ENCODE measurements at places on chromosomes 6 and 20.

DNA sequence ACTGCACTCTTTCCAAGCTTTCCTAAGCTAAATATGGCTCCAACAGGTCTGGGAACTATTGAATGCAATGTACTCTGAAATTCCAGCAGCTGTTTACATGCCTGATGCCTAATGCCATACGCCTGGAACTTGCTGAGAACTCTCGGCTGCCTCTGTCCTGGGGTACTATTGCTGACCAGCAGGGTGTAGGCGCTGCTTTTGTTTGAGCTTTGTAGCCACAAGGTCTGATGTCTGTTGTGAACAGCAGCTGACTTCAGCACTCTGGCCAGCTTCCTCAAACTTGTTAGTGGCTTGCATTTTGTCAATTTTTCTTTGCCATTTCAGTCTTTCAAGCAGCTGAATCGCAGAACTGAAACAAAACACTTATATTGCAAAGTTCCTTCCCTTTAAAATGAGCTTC lies 26.7 kb downstream of the SAYSD1 start:
- DNase-seq: no peak

DNA sequence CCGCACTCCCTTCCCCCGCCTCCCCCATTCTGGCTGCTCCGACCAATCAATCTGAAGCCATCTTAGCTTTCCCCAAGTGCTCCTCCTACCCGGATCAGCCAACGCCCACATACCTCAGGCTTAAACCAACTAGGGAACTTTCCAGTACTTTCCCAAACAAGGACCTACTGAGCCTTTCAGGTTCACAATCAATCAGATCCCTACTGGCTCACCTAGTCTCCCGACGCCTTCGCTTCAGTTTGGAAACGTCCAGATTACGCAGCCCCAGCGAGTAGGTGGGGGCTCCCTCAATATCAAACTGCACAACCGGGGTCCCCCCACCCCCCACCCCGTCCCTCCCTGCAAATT lies 432 bp downstream of the HSPA1L start:
- DNase-seq: peak; percentile 98

- DNase-seq: no peak
Measured at GRCh38 chr6:19399406-19399805, 437.8 kb upstream of the ID4 start.

GRCh38 chr6:127460465-127460864 lies 1.3 kb upstream of the KIAA0408 start:
- no peak for DNase-seq

GRCh38 chr20:1479831-1480595 lies 11.2 kb downstream of the SIRPB2 start:
- DNase-seq: no peak

GRCh38 chr6:148516217-148516616 lies 173.6 kb downstream of the SASH1 start:
- DNase-seq: no peak

GRCh38 chr6:87040729-87041128 lies 54.2 kb downstream of the CGA start:
- DNase-seq: no peak

DNA sequence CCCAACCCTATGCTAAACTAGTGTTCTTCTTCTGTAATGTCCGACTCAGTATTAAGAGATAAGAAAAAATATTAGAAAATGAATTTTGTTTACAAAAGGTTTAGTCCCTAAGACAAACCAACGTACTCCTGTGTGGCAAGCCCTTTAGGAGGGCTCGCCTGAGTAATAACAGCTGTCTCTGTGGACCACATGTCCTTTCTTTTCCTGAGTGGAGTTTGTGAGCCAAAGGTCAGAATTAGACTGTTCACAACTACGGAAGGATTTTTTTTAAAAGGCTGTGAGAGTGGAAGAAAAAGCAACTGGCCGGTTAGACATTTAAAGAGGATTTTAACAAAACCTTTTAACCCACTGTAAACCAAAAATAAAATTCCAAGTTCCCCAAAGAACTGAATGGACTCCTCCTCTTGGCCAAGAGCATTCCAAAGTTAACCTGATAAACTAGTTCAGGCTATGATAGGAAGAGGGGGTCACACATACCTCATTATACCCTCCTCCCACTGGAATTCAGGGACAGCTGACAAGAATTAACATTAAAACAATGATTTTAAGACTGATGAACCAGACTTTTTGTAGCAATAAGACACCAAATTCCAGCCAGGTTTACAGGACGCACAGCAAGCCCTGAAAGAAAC lies 43.5 kb downstream of the FAM184A start:
- DNase-seq: no peak

- DNase-seq: no peak
Measured at GRCh38 chr20:11652128-11652527, 265.6 kb upstream of the BTBD3 start.

DNA sequence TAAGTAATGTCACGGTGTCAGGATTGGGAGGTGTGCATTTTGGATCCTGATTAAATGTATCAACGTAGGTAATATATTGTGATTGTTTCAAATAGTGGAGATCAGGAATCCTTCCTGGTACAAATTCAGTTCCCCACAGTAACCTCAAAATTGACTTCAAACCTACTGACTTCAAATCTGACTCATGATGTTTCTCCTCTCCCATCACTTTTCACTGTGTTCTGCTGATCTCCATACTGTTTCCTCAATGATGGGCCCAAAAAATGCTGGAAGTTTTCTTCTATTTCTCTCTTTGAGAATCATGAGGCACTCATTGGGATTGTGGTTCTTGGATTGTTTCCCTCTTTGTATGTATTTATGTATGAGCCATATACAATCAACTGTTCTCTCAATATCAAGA lies 35.9 kb downstream of the LAMA2 start:
- DNase-seq: no peak

GRCh38 chr6:24901698-24902328 lies 33.9 kb downstream of the RIPOR2 start:
- DNase-seq: no peak

- no peak for DNase-seq
Measured at GRCh38 chr6:24253360-24253759, 104.5 kb downstream of the DCDC2 start.

- no peak for DNase-seq
Measured at GRCh38 chr20:2708665-2709064, 16.1 kb downstream of the EBF4 start.

GRCh38 chr6:170192905-170193304 lies 98.0 kb downstream of the DLL1 start:
- DNase-seq: no peak

- no peak for DNase-seq
Measured at GRCh38 chr20:57364451-57364850, 13.4 kb downstream of the RAE1 start.

DNA sequence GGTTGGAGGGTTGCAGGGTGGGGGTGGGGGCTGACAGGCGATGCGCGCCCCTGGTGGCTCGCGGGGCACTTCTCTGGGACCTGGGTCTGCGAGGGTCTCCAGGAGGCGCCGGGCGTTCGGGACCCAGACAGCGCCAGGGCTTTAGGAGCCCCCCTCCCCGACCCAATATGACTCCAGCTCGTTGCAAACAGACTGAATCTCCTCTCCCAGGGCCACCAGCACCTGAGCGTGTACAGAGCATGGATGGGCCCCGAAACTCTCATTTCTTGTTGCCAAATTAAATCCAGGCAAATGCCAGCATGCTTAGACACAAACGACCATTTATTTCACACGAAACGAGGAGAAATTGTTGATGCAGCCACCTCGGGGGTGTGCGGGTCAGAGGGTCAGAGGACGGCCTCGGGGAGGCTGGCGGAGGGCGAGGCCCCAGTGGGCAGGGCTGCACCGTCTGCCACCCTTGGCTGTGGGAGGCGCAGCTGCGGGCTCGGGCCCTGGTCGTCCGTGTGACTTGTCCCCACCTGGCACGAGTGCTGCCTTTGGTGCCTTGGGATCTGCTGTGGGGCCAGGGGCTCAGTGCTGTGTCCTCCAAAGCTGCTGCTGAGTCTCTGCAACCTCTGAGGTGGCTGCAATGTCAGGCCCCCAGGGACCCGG lies 20.9 kb upstream of the GATA5 start:
- DNase-seq: no peak

DNA sequence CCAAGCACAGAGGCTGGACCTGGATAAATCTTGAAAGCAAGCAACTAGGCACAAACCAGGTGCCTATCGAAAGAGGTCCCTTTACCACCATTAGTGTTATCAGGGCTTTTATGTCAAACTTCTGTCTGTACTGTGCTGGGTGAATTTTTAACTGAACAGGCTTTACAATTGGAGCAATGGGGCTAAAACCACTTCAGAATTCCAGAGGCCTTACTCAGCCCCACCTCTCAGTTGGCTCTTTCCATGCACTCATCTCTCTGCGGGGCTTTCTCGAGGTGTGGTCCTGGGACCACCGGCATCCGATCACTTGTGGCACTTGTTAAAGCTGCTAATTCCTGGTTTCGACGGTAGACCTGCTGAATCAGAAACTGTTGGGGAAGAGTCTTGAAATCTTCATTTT lies 232.5 kb downstream of the SOX4 start:
- DNase-seq: peak; percentile 79

DNA sequence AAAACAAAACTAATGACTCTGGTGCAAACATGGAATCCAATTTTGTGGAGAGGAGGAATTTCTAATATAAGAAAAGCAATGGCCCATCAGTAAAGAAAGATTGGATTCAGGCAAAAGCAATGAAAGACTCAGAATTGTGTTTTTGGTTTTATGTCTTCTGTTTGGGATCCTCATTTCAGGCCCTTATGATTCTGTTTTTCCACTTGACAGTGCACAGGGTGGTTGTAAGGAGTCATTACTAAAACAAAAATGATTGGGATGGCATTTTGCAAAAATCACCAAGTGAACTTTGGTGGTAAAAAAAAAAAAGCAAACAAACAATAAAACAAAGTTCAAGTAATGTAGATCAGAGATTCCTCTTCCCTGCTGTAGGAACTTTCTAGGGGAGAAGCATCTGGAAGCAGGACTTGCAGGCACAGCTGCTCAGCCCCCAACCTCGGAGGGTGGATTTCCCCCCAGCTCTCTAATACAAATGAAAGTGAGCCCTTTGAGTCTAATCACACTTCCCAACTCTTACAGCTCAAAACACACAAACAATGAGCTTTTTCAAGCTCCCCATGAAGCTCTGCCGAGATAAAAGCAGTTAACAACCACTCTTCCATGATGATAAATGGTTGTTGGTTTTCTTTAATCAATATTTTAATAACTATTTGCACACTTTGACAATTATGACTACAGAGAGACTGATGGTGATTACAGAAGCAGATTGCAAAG lies 177.7 kb downstream of the ZDHHC14 start:
- no peak for DNase-seq

GRCh38 chr6:53059648-53060589 lies 5.3 kb upstream of the FBXO9 start:
- no peak for DNase-seq

All from kidney epithelial cell (primary cell).